HepG2 (cell line): ENCODE measurements at places on chromosomes 6 and 20. TPM values are rescaled to one million over a fixed set of nuclear protein-coding genes. Genes with fewer than 3 reads are reported as not detected.
A peak's percentile ranks its signal among the peaks of the same experiment; 100 is the strongest.

- no peak overlapping the region for H3K27ac ChIP-seq
- H3K4me1 ChIP-seq = no peaks in the 10 kb centered on the region
- H3K4me3 ChIP-seq = no peak overlapping the region
These were observed 10.9 kb upstream of the RPS6KA2 start for GRCh38 chr6:166637812-166638572.

The RNF217 gene
- 1.2 and 2.2 TPM in 2 replicates for total RNA-seq

DNA sequence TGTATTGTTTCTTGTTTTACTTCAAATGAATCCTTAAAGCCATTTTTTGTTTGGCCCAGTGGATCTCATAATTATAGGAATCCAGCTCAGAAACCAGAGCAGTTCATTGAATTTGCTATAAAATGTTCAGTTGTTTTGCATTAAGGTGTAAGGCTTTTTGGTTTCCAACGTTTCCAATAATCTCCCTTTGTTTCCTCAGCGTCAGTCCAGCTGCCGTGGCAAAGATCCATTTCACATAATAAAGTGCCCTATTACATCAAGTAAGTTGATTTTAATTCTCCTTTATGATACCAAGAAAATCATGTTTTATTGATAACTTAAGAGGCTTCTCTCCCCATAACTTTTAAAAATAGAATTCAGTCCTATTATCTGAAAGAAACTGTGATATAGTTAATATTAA lies 472.6 kb downstream of the UTRN start:
- peaks cover 50% of the 10 kb centered on the region for H3K36me3 ChIP-seq
- no peak overlapping the region for H3K4me3 ChIP-seq
- no peaks in the 10 kb centered on the region for H3K27me3 ChIP-seq
- no peak overlapping the region for H3K27ac ChIP-seq
- no peak for DNase-seq

The ERVFRD-1 gene
- not detected in 2 replicates for total RNA-seq

DNA sequence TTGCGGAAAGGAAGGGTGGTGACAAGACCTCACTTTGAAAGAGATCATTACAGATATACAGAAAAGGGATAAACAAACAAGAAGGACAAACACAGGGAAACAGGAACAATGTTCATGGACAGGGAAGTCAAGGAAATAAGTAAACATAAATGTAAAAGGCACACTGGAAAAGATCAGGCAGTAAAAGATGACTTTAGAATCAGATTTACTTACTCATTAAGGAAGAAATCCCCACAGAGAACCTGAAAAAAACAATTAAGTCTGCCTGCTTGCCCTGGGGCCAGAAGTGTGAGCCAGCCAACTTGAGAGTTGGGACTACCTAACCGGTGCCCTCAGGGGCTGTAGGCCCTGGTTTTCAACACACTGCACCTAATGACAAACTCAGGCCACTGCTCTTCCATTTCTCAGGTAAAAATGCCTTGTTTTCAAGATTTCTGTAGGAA lies 1.7 kb downstream of the APMAP start:
- H3K27ac ChIP-seq = peak overlapping the region; percentile 4
- no peaks in the 10 kb centered on the region for H3K27me3 ChIP-seq
- H3K36me3 ChIP-seq = no peaks in the 10 kb centered on the region
- DNase-seq = no peak

DNA sequence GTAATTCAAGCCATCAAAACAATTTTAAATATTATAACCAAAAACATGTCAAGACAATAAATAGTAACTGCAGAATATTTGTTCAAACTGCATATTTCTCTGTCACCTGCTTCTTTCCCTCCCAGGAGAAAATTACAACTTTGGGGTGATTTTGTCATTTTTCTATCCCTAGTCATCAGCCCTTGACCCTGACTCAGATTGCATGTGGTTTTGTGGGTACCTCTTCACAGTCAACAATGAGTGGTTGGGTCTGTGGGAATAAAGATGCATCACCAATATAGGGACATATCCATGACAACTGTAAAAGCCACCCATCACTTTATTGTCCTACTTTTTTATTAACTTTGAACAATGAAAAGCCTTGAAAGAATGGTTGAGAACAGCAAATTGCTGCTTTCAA lies 7.3 kb downstream of the COL10A1 start:
- H3K27ac ChIP-seq = no peak overlapping the region
- no peak overlapping the region for H3K4me3 ChIP-seq
- no peaks in the 10 kb centered on the region for H3K27me3 ChIP-seq
- no peak for DNase-seq
- H3K4me1 ChIP-seq = 0 out of 2 replicates have a peak, but pooled peaks cover 5% of the 10 kb centered on the region
- H3K36me3 ChIP-seq = peaks cover 9% of the 10 kb centered on the region

The SAMD5 gene
- 0.02 and 0.04 TPM in 2 replicates for total RNA-seq

- peaks cover 28% of the 10 kb centered on the region for H3K4me1 ChIP-seq
- H3K27me3 ChIP-seq = no peaks in the 10 kb centered on the region; the same call in 1 of the 2 replicates
- H3K36me3 ChIP-seq = no peaks in the 10 kb centered on the region
- no peak overlapping the region for H3K4me3 ChIP-seq
- no peak for DNase-seq
- H3K27ac ChIP-seq = no peak overlapping the region
These were observed 76.9 kb upstream of the RALY start for GRCh38 chr20:33916768-33917167.

DNA sequence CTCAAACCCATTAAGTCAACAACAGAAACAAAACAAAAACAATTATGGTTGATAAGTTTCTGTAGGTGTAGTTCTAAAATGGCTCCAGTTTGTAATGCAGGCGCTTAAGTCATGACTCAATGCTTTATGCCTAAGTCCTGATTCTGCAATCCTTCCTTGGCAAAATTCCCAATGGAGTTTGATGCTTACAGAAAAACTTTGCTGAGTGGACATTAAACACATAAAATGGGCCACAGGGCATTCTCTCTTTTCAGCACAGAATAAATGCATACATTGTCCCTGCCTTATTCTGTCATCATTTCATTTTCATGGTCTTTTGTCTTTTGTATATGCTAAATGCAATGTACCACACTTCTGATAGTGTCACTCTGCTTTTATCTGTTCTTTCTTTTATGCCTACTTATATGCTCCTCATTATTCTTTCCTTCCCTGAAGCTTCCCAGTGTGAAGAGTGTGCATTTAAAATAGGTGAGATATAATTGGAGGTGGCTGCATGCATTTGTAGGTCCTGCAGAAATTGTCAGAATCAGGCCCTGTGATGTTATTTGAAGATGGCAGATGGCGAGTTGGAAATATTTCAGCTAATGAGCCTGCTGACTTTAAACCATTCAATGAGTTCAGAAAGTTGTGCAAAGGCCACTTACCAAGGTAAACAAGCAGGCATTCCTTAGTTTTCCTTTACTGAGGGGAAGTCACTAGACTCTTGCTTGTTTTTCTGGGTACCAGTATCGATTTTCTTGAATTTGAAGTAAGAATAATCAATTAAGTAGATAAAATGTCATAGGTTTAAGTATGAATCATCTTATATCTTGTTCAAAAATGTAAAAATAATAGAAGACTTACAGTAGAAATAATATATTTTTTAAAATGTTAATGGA lies 313.1 kb downstream of the TRDN start:
- H3K4me3 ChIP-seq = no peak overlapping the region
- peaks cover 6% of the 10 kb centered on the region; the same call in 1 of the 2 replicates for H3K4me1 ChIP-seq
- no peaks in the 10 kb centered on the region for H3K36me3 ChIP-seq

GRCh38 chr6:2566048-2566447 lies 184.7 kb downstream of the MYLK4 start:
- no peak for DNase-seq
- no peak overlapping the region for H3K4me3 ChIP-seq
- peaks cover 33% of the 10 kb centered on the region for H3K27me3 ChIP-seq
- peaks cover 29% of the 10 kb centered on the region for H3K4me1 ChIP-seq
